ENCODE measurements at places on chromosomes 3 and 15.

DNA sequence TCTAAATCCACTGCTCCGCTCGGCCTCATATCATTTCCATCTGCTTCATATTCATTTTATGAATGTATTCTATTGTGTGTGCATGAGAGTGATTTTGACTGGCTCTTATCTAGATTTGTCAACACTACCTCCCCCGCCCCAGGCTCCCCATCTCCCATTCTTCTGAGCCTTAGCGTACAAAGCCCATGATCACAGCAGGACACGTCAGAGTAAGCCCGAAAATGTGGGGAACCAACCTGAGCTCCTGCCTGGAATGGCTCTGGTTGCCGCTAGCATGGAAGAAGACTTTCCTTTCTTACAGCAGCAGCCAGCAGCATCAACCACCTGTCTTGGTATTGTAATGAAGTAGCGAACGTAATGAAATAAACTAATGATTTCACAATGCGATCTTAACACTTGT, 61.4 kb downstream of the GABRB3 start:
- no peak for DNase-seq

DNA sequence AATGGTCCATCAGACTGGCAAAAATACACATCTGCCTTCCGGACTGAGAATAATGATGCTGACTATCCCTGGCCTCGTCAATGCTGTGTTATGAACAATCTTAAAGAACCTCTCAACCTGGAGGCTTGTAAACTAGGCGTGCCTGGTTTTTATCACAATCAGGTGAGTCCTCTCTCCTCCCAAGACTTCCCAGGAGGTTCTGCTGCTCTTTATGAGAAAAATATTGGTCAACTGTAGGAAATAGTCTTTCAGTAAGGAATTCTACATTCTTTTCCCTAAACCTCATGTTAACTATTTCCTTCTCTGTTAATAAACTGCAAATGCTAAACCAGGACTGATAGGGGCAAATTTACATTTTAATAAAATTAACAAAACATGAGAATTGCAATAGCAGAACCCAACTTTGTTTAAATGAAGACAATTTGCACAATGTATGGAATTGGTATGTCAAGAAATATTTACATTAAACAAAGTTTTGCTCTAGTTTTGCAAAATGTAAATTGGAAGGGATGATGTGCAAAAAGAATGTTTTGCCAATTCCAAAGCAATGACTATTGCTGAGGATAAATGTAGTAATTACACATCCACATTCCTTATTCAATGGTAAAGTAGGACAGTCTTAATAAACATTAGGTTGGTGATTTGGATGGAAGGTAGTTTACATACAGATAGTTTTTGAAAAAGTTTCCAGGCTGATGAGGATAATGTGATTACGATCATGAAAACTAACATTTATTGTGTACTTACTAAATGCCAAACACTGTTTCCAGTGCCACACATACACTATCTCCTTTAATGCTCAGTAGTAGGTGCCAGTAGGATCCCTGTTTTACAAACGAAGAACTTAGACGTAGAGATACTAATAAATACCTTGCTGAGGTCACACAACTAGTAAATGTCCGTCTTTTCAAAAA, 21.1 kb downstream of the UPK1B start:
- DNase-seq: no peak

GRCh38 chr15:63504979-63505841, 817 bp downstream of the USP3 start:
- DNase-seq: peak; percentile 32

- DNase-seq: no peak
These were observed 520.3 kb upstream of the EPHA6 start for GRCh38 chr3:96294143-96294542.

DNA sequence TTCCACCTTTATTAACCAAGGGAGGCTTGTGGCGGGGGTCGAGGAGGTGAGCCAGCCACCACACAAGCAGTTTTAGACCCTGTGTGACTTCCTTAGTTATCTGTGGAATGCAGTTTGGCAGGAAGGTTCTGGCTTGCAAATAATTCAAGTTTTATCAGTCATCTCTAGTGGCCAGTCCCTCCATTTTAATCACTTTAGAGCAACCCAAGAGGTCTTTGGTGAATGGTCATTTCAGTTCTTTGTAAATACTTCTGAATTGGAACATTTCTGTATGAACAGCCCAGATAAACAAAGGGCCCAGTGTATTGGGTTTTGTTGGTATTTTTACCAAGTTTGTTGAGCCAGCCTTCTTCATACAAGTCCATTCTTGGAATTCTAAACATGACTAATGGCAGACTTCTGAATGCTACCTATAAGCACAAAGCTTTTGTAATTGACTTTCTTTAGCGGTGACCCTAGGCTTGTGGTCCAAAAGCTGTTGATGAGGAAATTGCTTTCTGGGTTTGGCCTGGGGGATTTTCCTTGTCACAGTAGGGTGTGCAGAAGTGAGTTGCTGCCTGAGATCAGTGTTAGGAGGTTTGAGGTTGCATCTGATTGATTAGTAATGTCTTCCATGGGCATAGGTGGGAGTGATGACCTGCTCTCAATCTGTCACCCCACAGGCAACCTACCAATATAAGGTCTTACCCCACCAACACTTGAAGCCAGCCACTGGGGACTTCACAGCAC, 193.3 kb upstream of the TOPAZ1 start:
- no peak for DNase-seq

DNA sequence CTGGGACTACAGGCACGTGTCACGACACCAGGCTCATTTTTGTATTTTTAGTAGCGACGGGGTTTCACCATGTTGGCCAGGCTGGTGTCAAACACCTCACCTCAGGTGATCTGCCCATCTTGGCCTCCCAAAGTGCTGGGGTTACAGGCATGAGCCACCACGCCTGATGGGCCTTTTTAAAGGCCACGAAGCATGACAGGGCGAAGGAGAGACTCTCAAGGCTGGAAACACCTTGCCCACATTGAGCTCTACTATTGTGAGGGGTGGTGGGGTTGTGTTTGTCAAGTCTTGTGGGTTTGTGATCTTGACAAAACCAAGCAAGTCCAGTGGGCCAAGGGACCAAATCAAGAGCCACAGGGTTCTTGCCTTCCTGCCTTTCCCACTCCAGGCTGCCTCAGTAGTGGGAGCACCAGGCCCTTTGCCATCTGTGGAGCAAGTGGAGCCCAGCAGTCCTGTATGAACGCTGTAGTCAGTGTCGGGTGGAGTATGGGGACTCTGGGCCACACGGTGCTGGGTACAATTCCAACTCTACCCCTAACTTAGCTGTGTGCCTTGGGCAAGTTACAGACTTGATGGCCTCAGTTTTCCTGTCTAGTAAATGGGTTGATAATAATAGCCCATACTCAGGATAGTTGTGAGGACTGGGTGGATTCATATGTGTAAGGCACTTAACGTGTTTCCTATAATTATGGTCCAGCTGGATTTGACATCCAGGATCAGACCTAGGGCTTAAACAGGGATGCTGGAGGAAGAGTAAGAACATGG, 33.3 kb downstream of the EDEM1 start:
- DNase-seq: no peak

- DNase-seq: no peak
These were observed 2.2 kb downstream of the HEMK1 start for GRCh38 chr3:50571486-50571885.

- peak; percentile 24 for DNase-seq
These were observed 1.0 kb downstream of the LRCH3 start for GRCh38 chr3:197791892-197792647.

DNA sequence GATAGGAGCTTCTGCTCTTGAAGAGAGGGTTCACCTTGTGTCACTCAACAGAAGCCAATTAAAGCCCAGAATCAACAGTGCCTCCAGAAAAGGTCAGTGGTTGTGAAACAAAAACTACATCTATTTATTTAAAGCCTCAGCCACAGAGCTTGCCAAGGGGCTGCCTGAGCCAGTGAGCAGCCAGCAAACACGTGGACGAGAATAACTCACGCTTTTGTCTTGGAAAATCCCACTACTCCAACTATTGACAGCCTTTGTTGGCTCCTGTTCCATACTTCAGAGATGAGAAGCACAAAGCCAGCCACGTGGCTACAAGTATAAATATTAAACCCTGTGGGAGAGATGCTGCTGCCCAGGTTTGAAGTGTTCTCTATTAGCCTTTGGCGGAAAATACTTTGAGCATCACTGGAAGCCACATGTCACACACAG, 10.3 kb downstream of the GPR156 start:
- DNase-seq: no peak

DNA sequence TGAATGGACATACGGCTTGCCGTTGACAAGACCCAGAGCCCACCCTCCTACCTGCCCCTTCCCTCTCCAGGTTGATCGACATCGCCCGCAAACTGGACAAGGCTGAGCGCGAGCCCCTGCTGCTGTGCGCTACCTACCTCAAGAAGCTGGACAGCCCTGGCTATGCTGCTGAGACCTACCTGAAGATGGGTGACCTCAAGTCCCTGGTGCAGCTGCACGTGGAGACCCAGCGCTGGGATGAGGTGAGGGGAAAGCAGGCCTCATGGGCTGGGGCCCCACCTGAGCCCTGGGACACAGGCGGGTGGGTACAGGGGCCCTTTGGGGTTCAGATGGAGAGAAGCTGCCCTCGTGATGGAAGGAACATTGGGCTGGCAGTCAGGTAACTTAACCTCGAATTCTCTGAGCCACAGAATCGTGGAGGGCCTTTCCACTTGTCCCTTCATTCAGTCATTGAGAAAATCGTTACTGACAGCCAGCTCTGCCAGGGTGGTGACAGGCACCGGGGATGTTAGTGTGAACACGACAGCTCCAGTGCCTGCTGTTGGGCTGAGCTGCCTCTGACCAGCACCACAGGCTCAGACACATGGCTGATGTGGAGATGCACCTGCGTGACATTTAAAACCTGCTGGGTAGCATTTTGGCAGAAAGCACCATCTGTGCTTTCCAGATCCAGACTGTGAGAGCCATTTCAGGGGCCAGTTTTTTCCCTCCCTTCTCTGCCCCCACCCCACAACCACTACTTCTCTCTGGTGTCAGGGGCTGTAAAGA, 25.6 kb upstream of the RHO start:
- DNase-seq: no peak

DNA sequence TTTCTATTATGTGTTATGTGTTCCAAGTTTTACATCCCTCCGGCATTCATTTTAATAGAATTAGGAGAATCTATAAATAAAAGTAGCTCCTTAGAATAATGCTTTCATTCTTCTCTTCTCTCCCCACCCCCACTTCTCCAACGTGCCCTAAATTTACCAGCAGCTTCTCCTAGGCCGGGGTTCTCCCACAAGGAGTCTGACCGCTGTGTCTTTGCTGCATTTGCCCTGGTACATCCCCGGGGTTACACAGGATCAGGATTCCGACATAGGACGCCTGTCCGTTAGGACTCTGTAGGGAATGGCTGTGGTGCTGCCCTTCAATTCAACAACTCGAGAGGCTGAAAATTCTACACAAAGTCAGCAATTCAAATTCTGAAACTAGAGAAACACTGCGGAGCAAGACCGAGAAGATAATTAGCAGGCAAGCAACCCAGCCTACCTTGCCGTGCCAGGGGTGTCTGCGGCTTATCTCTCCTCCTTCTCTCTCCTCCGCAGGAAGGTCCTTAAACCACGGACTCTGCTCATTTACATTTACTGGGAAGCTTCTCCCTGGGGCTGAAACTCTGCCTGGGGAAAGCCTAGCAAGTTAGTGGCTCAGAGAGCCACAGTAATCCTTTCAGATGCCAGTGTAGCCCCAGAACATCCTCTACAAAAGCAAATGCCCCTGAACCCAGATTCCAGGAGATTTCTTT, 18.8 kb downstream of the PCSK6 start:
- no peak for DNase-seq

DNA sequence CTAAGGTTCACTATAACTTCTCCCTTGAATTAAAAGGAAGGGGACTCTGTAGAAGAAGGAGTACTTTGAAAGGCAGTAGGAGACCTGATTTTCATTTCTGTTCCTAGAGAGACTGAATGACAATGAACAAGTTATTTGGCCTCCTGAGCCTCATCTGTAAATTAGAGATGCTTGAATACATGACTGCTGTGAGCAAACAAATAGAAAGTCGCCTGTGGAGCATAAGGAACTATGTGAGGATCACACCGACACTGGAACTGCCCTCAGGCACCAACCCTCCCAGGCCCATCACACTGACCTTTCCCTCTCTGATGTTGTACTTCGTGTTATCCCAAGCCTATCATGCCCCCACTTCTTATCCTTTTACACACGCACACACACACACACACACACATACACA, 48.6 kb downstream of the IMPG2 start:
- no peak for DNase-seq

GRCh38 chr3:41120460-41120859, 78.8 kb upstream of the CTNNB1 start:
- no peak for DNase-seq

DNA sequence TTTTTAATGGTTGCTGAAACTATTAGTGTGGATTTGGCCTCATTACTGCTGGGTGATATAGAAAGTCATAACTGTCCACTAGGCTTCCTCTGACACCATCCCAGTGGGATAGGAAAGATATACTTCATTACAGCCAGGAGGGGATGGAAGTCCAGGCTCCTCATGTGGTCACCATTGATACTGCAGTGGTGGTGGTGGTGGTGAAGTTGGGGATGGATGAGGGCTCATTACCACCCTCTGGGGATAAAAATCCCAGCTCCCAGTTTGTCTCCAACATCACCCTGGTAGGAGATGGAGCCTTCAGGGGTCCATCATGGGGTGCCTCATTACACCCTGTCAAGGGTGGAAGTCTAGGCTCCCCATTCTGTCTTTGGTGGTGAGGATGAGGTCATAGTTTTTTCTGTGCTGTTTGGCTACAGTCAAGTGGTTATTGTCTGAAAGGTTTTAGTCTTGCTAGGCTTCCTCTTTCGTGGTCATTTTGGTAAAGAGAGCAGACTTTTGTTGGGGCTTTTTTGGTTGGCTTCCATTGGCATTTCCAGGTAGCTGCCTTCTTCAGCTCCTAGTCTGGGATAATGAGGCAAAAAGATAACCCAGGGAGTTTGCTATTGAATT, 30.1 kb upstream of the FILIP1L start:
- no peak for DNase-seq

DNA sequence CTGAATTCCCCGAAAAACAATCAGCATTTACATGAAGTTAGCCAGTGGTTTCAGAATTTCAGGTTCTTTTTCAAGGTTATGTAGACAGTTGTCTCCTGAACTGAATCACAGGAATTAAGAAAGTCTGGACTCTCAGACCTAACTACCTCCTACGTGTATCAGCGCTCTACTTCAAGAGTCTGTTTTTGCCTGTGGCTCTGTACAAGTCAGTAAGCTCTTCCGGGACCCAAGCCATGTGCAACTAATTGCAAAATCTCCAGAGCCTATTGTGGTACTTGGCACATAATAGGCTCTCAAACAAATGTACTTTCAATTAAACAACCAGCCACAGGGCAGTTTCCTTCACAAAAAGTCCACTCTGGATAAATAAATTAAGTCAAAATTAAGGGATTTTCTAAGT, 414.2 kb downstream of the PDCD6IP start:
- DNase-seq: no peak

All from T-helper 9 cell (primary cell).